Islet precursor cell (in vitro differentiated cells): ENCODE measurements at places on chromosomes 1 and 21.

DNA sequence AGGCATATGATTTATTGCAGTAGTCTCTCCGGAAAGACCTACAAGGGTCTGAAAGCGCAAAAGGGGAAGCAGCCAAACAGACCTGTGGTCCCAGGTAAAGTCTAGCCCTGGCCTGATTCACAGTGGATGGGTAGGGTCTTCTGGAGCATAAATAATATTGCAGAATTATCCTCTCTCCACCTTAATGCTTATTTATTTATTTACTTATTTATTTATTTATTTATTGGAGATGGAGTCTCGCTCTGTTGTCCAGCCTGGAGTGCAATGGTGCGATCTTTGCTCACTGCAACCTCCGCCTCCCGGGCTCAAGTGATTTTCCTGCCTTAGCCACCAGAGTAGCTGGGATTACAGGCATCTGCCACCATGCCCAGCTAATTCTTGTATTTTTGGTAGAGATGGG lies 11.8 kb upstream of the KLHDC8A start:
- no peak for DNase-seq

DNA sequence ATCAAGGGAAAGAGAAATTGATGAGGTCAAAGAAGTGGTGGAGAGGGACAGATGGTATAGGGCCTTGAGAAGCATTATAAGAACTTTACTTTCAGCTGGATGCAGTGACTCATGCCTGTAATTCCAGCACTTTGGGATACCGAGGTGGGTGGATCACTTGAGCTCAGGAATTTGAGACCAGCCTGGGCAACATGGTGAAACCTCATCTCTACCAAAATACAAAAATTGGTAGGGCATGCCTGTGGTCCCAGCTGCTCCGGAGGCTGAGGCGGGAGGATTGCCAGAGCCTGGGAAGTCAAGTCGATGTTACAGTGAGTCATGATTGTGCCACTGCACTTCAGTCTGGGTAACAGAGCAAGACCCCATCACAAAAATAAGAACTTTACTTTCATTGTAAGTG lies 5.7 kb downstream of the TMEM50A start:
- DNase-seq = peak; percentile 58

GRCh38 chr1:182569939-182570610 lies 19.0 kb downstream of the RNASEL start:
- no peak for DNase-seq

DNA sequence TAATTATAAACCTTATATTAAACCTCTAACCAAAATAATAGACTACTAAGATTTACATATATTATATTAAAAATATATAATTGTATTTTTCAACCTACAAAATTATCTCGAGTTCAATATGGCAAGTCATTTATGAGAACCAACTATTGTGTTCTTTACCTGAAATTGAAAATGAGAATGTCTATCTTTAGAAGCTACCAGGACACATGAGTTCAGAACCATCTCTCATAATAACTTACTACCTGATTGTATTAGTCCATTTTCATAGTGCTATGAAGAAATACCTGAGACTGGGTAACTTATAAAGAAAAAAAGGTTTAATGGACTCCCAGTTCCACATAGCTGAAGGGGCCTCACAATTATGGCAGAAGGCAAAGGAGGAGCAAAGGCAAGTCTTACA lies 6.8 kb downstream of the HAO2 start:
- no peak for DNase-seq

DNA sequence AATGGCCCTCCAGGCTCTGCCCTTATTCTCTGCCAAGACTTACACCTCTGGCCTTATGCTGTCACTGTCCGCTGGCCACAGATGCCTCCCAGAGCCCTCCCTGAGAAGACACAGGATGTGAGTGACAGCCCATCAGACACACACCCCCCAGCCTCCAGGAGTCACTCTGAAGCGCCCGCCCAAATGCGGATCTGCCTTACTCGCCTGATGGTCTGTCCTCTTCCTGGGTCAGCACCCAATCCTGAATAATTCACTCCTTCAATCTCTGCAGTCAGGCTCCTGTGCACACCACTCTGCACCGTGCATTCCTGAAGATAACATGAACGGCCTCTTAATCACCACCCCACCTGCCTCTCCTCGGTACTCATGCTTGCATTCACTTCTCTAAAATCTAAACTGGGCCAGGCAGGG lies 14.7 kb downstream of the CLSTN1 start:
- peak; percentile 67 for DNase-seq

GRCh38 chr1:229597877-229598276 lies 28.0 kb downstream of the TAF5L start:
- no peak for DNase-seq

- DNase-seq = no peak
These were observed 147.8 kb upstream of the PRMT6 start for GRCh38 chr1:106908689-106909088.

DNA sequence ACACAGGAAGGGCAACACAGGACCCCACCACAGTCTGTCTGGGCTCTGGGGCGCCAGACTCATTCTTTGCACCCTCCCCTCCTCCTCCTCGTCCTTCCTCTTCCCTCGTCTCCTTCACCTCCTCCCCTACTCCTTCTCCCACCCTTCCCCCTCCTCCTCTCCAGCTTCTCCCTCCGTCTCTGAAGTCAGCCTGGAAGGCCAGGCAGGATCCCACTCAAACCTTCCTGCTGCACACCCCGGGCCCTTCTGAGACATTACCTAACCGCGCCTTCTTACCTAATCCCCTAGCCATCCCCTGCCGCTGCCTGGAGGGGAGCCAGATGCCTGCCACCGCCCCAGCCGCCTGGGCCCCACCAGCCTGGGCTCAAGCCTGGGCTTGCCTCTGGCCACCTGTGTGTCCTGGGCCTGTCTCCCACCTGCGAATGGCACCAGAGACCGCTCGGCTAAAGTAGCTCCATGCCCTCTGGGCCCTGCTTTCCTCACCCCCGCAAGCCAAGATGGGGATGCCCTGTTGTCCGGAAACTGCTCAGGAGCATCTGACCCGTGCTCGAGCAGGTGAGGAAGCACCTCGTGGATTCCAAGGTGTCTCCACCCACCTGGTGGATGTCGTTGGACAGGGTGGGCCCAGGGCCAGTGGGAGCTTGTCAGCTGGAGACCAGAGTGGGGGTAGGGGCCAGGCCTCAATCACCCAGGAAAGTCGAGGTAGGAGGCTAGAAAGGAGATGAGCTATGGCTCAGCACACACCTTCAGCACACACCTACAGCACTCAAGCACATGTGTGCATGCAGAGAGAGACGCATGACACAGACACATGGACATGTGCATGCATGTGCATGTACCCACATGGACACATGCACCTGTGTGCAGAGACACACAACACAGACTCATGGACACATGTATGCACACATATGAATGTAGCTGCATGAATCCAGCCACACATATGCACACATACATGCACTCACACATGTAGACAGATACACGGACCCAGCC lies 31.9 kb downstream of the WNT9A start:
- DNase-seq = peak; percentile 84

GRCh38 chr1:203544485-203544884 lies 50.5 kb downstream of the OPTC start:
- no peak for DNase-seq

DNA sequence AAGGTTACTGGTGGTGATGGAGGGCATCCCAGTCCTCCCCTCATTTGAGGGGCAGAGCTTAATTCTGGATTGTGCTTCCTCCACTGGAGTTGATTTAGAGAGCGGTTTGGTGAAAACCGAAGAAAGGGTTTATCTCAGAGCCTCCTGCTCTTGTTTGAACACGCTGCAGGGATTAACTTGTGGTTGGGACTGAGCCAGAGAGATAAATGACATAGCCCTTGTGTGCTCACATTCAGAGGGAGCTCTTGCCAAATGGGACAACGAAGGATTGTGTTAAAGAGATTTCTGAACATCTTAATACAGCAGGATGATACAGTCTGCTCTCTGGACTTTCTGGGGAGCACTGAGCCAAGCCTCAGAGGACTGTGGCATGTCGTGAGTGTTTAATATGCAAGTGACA lies 308.2 kb downstream of the DISC1 start:
- no peak for DNase-seq

GRCh38 chr1:168945870-168946269 lies 160.6 kb upstream of the ATP1B1 start:
- no peak for DNase-seq

DNA sequence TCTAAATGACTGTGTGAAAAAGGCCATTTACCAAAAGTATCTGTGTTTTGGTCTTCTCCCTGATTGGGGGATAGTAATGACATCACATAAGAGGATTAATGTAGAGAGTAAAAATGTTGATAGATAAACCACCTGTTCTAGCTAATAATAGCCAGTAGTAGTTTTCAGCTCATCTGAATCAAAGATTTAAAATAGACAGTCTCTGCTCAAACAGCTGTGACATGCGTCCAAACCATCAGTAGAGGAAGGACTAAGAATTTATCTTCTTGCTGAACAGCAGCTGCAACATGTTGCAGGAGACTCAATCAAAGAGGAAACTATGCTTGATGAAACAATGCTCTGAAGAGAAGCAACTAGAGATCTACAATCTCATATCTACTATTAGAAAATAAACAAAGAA lies 21.4 kb downstream of the TMPRSS15 start:
- no peak for DNase-seq

GRCh38 chr1:201706109-201706508 lies 122.8 kb upstream of the IPO9 start:
- no peak for DNase-seq

DNA sequence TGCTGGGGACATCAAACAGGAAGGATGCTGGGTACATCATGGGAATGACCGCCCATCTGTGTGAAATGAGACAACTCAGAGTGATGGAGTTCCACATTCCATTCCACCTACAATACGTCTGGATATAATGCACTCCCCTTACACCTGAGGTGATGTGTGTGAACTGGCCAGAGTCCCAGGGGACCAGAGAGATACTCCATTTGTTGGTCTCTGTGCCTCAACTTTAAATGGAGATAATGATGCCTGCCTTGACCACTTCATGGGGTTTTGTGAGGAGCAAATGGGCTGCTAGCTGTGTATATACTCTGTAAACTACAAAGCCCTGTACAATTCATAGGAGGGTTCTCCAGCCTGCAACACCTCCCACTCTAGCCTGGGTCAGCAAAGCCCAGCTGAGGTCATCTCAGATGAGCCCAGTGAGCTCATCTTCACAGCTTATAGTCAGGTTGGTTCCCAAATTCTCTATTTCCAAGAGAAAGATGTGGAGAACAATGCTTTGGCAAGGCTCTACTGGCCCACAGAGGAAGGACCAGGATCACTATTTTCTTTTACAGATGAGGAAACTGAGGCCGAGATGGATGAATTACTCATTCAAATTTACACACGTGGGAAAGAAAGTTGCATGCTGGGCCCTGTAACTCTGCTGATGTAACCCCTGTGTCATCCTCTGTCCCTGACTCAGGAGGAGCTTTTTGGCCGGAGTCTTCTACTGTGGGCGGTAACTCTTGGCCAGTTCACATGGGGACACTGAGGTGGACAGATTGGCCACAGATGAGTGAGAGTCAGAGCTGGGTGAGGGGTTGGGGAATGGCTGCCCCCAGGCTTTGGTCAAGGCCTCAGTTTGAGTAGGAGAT lies 105.6 kb upstream of the GCLM start:
- DNase-seq = no peak

- no peak for DNase-seq
These were observed 1079.1 kb downstream of the ADGRL2 start for GRCh38 chr1:82879701-82880305.

DNA sequence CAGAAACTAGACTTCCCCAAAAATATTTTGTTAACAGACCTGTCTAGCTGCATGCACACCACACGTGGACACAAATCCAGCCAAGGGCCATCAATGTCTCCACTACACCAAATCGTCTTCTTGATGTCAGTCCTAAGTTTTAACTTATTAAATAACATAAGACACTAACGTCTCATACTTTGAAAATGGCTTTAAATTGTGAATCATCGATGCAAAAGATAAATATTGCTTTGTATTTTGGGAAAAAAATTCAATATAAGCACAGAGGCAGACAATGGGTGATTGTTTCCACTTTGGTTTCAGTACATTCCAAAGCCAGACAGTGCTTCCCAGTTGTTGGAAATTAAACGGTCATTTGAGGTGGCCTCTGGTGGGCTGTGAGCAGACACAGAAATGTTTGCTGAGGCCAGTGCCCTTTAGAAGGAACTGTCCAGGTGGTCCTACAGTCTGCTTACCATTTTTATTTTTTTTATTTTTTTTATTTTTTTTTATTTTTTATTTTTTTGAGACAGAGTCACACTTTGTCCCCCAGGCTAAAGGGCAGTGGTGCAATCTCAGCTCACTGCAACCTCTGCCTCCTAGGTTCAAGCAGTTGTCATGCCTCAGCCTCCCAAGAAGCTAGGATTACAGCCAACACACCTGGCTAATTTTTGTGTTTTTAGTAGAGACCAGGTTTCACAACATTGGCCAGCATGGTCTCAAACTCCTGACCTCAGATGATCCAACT lies 1.8 kb upstream of the KIAA2013 start:
- DNase-seq = no peak

DNA sequence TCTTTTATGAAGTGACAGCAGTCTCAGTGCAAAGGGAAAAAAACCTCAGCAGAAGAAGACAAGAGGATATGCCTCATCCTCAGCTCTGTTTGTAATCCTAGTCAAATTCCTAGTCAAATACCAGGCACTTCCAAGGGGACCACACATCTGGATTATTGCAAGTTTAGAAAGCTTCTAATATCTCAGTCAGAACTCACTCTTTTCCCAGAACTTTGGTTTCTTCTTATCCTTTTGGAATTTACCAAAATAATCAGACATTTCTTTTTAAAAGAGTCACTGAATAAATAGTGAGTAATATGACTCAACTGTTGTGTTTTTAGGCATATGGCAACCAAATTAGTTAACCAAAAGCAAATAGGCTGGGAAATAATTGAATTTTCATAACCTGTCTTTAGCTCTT lies 47.8 kb downstream of the PRRX1 start:
- DNase-seq = no peak

GRCh38 chr1:156525071-156525501 lies 24.5 kb upstream of the MEF2D start:
- DNase-seq = no peak

GRCh38 chr1:177547200-177547599 lies 376.4 kb downstream of the BRINP2 start:
- DNase-seq = no peak

GRCh38 chr21:37865156-37865555 lies 51.1 kb downstream of the KCNJ6 start:
- no peak for DNase-seq
